ENCODE measurements at places on chromosomes 2 and 18. TPM values are rescaled to one million over a fixed set of nuclear protein-coding genes. Genes with fewer than 3 reads are reported as not detected.

AQP12A gene
- total RNA-seq = not detected

DOK6 gene
- 4.6 TPM for total RNA-seq

- no peak for DNase-seq
Observed at GRCh38 chr2:143807671-143808070, 678.5 kb downstream of the ARHGAP15 start.

RAPGEF4 gene
- total RNA-seq = 0.91 TPM

GRCh38 chr2:33291278-33292013 is 185.0 kb upstream of the RASGRP3 start:
- no peak for DNase-seq

DNA sequence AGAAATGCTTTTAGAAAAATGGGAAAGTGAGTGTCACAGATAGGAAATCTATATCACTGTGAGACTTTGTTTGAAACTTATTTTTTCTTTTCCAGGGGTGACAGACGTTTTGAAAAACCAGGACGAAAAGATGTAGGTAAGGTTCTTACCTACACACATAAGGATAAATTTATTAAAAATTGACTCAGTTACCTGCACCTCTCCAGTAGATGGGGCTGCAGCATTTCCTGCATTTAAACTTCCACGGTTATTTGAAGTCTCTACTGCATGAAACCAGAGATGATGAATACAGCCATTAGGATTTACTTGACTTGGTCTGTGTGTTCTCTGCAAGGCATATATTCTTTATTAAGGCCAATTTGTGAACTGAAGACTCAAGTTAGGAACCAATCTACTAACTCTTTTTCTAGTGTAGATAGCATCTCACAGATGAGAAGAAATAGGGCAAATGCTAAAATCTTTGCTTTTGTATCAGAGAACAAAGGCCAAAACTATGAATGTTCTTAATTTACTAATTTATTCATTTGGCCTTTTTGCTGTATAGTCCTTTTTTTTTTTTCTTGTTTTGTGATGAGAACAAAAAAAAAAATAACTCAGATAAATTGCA is 15.0 kb downstream of the KCNJ13 start:
- DNase-seq = no peak

GRCh38 chr2:85799215-85799956 is 45.6 kb downstream of the ATOH8 start:
- no peak for DNase-seq

EVA1A gene
- total RNA-seq = 30.7 TPM

DNA sequence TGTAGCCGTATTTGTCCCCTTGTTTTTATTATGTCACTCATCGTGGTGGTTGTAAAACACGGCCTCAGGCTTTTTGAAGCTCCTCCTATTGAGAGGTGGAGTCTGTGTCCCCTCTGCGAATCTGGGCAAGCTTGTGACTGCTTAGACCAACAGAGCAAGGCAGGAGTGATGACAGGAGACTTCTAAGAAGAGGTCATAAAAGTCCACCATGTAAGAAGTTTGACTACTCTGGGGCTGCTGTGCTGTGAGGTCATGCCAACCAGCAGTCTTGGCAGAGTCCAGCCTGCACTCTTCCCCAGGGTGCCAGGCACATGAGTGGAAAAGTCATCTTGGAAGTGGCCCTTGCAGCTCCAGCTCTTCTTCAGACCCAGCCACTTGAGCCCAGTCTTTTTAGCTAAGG is 83.8 kb upstream of the SPTBN1 start:
- no peak for DNase-seq

- DNase-seq = no peak
Observed at GRCh38 chr2:219560037-219560892, 11.1 kb downstream of the OBSL1 start.

INHA gene
- total RNA-seq = 1.4 TPM

DNA sequence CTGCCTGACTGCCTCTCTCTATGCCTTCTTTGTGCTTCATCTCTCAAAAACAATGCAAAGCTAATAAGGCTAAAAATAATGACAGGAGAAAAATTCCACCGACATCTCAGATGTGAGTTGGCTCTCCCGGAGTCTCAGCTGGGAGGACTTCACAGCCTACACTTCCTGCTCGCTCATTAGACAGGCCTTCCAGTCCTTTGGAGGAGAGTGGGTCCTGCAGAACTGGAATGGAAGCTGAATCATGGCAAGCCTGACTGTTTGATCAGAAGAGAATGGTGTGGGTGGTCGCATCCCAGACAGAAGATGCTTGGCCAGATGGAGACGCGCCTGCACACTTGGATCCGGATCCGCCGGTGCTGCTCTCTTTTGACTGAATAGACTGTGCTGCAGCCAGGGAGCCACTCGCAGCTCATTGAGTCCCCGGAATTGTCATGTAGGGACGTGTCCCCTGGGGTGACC is 49.7 kb downstream of the TRIB2 start:
- no peak for DNase-seq

- no peak for DNase-seq
Observed at GRCh38 chr2:197122821-197123220, 187.8 kb downstream of the ANKRD44 start.

GRCh38 chr18:6269660-6270332 is 144.9 kb downstream of the L3MBTL4 start:
- no peak for DNase-seq

- no peak for DNase-seq
Observed at GRCh38 chr18:30920351-30920750, 122.2 kb downstream of the DSC3 start.

GPR45 gene
- total RNA-seq = not detected

DNA sequence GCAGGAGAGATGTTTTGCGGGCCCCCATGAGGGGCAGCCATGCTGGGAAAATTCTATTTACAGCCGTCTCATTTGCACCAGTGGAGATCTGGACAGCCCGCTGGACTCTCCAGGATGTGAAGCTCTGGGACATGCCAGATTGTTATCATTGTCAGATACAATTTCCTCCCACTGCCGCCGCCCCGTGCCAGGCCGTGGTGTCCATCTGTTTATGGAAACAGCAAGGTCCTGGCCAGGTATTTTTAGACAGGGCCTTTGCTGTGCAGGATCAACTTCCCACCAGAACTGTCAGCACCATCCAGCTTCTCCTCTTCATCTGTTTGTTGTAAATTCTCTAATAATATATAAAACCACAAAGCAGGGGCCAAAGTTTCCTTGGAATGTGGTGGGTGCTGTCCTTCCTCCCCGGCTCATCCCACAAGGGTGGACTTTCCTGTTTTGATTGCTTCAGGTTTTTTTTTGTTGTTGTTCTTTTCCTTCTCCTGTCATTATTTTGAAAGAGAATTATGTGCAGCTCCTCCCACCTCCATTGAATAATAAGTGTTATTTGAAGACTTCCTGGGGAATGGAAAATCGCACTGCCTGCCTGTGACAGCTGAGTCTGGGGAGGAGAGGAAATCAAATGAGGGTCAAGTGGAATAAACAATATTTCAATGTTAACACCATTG is 398.1 kb downstream of the TNS1 start:
- DNase-seq = no peak

- no peak for DNase-seq
Observed at GRCh38 chr2:75500633-75501032, 60.1 kb downstream of the EVA1A start.

TMEM178A gene
- 1.6 TPM for total RNA-seq

DNA sequence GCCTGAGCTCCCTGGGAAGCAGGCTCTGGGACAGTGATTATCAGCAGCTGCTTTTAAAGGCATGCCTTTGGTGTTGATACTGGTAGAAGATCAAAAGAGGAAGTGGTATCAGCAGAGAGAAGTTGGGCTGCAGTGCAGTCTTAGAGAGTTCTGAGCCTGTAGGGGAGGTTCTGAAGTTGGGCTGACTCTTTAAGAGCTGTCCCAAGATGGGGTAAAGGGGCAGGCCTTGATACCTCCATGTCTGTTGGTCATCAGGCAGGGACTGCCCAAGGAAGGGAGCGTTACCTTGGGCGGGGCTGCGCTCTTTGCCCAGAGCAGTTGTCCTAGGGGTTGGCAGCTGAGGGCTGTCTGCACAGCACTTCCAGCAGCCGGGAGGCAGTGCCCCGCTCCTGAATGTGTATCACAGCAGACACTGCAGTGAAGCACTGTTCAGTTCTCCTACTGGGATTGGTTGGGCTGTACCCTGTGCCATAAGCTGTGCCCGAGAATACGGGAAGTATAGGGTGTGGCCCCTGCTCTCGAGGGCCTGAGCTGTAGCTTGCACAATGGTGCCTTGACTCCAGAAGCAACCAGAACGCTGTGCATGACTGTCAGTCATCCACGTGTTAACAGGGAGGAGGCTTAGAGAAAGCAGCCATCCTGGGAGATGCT is 177.0 kb downstream of the CTIF start:
- DNase-seq = no peak

DNA sequence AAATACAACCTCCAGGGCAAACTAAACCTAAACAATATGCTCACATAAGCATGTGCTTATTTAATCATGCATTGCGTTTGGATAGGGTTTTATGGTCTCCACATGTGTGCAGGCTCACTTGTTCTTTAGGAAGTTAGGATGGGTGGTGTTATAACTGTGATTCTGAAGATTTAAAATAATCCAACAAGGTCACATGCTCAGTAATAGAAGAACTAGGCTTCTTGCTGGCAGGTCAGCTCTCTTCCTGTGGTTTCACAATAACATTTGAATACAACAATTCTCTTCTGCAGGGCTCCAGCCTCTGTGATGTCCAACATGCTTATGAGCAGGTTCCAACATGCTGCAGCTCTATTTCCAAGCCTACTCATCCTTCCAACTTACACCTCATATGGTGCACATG is 84.0 kb downstream of the MYL12B start:
- DNase-seq = no peak

MOCOS gene
- 5.5 TPM for total RNA-seq

GRCh38 chr2:112062894-112063293 is 7.8 kb downstream of the TMEM87B start:
- no peak for DNase-seq

LBX2 gene
- 1.0 TPM for total RNA-seq

Data from osteocyte (in vitro differentiated cells).